Sciatic nerve (tissue), 2 donors: ENCODE measurements at places on chromosomes 6 and 20. TPM values are rescaled to one million over a fixed set of nuclear protein-coding genes. Genes with fewer than 3 reads are reported as not detected.

- DNase-seq: no peak
These were observed 131.6 kb upstream of the ID4 start for GRCh38 chr6:19705606-19706005.

DNA sequence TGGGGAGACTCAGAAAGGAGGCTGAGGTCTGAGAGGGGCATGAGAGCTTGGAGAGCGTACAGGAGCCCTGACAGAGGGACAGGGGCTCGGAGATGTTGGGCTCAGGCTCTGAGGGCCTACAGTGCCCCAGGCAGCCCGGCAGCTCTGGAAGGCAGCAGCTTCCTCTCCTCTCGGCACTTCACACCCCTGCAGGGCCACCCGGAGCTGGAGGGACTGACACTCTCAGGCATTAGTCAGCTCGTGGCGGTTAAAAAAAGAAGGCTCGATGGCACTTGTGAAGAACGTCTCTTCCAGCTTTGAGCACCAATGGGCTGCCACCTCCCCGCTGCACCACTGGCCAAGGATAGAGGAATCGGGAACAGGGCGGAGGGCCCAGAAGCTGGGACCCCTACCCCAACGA lies 62.6 kb upstream of the SIRPA start:
- DNase-seq: no peak

Gene BPIFB2
- not detected for total RNA-seq

Gene RBM12
- total RNA-seq: 77.7 TPM
